Stimulated activated CD4-positive, alpha-beta T cell treated with anti-CD3 and anti-CD28 coated beads, TNF-alpha, amount 100 ng/mL, for 24 hours (primary cell): ENCODE measurements at places on chromosomes 7 and 10.

DNA sequence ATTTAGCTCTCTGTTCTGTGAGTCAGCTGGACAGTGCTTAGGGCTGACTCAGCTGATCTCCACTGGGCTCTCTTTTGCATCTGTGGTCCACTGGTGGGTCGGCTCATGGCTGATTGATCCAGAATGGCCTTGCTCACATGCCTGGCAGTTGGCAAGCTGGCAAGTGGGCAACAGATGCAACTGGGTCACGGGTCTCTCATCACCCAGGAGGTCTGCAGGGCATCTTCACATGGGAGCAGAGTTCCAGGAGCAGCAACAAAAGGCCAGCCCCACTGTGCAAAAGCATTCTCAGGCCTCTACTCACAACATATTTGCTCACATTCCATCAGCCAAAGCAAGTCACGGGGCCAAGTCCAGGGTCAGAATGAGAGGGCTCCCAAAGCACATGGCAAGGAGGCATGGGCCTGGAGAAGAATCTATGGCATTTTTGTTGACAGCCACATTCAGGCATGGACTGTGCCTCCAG is 98.8 kb downstream of the OAT start:
- DNase-seq, result no peak

DNA sequence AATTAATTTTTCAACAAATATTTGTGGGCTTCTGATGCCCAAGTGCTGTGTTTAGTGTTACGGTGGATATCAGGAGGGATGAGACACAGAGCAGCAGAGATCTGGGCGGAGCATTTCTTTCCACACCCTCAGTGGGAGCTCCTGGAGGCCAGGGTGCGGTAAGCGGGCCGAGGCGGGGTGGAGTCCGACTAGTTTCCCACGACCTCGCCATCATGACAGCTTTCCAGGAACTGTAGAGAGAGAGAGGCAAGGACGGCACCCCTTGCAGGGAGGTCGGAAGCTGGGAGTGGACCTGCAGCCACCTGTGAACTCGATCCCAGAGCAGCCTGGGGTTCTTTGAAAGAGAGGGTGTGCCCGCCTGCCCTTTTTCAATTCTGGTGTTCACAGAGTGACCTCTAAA is 128.2 kb downstream of the ACTR3B start:
- DNase-seq, result no peak

- no peak for DNase-seq
Measured at GRCh38 chr10:12332572-12333379, 16.6 kb upstream of the CAMK1D start.

DNA sequence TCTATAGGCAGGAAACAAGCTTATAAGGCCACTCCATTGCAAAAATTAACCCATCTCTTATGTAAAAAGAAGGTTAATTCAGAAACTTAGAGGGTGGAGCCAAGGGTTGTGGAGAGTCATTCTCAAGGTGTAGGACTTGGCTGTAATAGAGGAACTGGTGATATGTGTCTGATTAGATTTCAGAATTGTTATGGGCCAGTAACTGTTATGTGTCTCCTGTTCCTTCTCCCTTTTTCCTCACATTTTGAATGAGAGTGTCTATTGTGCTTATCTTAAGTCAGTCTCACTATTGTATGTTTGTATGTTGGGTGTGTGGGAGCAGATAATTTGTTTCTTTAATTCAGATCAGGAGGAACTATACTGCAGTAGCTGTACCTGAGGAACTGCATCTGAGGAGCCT is 49.1 kb downstream of the AHCYL2 start:
- DNase-seq, result no peak

DNA sequence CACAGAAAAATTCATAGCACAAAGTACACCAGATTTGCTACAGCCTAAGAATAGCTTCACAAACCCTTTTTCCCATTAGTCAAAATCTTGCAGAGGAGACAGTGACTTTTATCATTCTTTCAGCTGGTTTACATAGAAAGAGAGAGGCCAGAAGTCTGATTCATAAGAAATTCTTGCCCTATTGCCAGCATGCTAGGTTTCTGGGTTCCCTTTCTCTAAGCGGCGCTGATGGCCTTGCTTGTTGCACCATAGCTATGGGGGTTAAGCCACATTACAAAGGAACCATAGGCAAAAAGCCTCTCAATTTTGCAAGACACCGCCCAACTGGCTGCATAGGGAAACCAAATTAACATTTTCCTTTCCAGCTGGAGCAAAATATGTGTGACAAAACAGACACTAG is 87.4 kb downstream of the ZNF467 start:
- no peak for DNase-seq

DNA sequence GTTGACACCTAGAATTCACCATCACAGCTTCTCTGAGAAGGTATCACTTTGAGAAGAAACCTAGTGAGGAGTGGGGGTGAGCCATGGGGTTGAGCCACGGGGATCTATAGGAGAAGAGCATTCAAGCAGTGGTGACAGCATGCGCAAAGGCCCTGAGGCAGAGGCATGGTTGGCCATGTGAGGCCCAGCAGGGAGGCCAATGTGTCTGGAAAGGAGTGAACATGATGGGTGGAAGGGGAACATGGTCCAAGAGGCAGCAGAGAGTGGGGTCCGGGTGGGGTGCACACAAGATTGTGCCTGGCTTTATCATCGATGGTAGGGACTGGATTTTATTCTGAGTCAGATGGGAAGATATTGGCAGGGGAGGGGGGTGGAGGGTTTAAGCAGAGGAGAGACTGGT is 36.0 kb upstream of the LEP start:
- DNase-seq, result no peak

GRCh38 chr10:22228167-22228938 is 10.5 kb upstream of the EBLN1 start:
- DNase-seq, result no peak

- DNase-seq, result no peak
Measured at GRCh38 chr10:20004087-20004523, 187.9 kb downstream of the PLXDC2 start.
